Naive thymus-derived CD8-positive, alpha-beta T cell (primary cell): ENCODE measurements at places on chromosomes 5 and 9. TPM values are rescaled to one million over a fixed set of nuclear protein-coding genes. Genes with fewer than 3 reads are reported as not detected.

PCDHB7 gene
- total RNA-seq = not detected

- H3K36me3 ChIP-seq = no peaks in the 10 kb centered on the region
- no peak overlapping the region for H3K4me3 ChIP-seq
- no peaks in the 10 kb centered on the region for H3K4me1 ChIP-seq
- peaks cover 30% of the 10 kb centered on the region for H3K27me3 ChIP-seq
- DNase-seq = no peak
Measured at GRCh38 chr9:69382135-69382534, 57.1 kb downstream of the ENTREP1 start.

GRCh38 chr5:9785751-9786150, 155.6 kb upstream of the TAS2R1 start:
- no peak overlapping the region for H3K27ac ChIP-seq
- no peaks in the 10 kb centered on the region for H3K36me3 ChIP-seq
- no peak overlapping the region for H3K4me3 ChIP-seq
- no peak for DNase-seq

- no peak for DNase-seq
- no peak overlapping the region for H3K27ac ChIP-seq
- H3K36me3 ChIP-seq = no peaks in the 10 kb centered on the region
Measured at GRCh38 chr5:74239261-74239660, 401.3 kb downstream of the ENC1 start.
